Activated naive CD8-positive, alpha-beta T cell treated with anti-CD3 and anti-CD28 coated beads for 36 hours (primary cell): ENCODE measurements at places on chromosomes 2 and 18. TPM values are rescaled to one million over a fixed set of nuclear protein-coding genes. Genes with fewer than 3 reads are reported as not detected.

ALK gene
- total RNA-seq: not detected

DNA sequence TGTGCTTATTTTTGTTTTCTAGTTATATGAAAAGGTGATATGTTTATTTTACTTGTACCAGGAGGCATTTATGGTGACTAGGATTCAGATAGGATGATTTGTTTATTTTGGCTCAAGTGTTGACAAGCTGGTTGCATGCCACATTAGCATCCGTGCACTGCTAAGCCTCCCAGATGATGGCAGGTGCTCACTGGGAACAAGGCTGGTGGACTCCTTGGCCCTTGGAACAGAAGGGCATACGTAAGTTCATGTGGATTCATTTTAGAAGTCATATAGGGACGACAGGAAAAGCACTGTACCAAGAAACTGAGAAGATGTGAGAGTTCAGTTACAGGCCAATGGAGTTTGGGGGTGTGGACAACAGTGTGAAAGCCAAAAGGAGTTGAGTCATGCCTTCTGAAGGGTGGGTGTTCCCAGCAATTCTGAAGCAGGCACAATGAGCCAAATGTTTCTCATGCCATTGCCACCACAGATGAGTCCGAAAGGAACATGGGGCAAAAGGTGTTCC lies 166.2 kb downstream of the PHLPP1 start:
- no peak for DNase-seq
- no peak overlapping the region for H3K4me3 ChIP-seq
- H3K27me3 ChIP-seq: no peaks in the 10 kb centered on the region
- peaks cover 25% of the 10 kb centered on the region for H3K4me1 ChIP-seq
- H3K36me3 ChIP-seq: peaks cover 3% of the 10 kb centered on the region

GRCh38 chr2:170101789-170102188 lies 76.2 kb upstream of the MYO3B start:
- peaks cover 18% of the 10 kb centered on the region for H3K27me3 ChIP-seq
- H3K4me3 ChIP-seq: no peak overlapping the region
- H3K4me1 ChIP-seq: no peaks in the 10 kb centered on the region
- no peak overlapping the region for H3K27ac ChIP-seq
- no peaks in the 10 kb centered on the region for H3K36me3 ChIP-seq
- DNase-seq: no peak

DNA sequence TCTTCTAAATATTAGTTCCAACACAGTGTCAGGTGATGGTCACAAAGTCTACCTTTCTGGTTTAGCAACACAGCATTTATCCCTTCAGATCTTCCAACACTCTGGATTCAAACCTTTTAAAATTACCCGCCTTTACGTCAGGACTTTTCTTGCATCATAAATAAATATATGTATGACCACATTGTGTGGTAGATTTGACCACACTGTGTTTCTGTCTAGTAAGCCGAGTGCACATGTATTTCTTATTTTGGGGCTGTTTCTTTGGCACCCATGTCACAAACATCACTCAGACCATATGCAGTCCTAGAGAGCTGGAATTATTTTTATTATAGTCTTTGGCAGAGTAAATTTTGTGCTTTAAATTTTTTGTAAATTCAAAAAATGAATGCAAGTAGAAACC lies 172.1 kb downstream of the ANKRD44 start:
- H3K27me3 ChIP-seq: no peaks in the 10 kb centered on the region
- H3K27ac ChIP-seq: peak overlapping the region; percentile 90
- H3K36me3 ChIP-seq: peaks cover 51% of the 10 kb centered on the region
- no peak for DNase-seq
- H3K4me3 ChIP-seq: peak overlapping the region; percentile 37

- DNase-seq: no peak
- no peaks in the 10 kb centered on the region for H3K4me1 ChIP-seq
- peaks cover 2% of the 10 kb centered on the region for H3K36me3 ChIP-seq
- H3K27me3 ChIP-seq: no peaks in the 10 kb centered on the region
These were observed 9.0 kb upstream of the MARCO start for GRCh38 chr2:118932949-118933348.

- peaks cover 85% of the 10 kb centered on the region for H3K27me3 ChIP-seq
- no peaks in the 10 kb centered on the region for H3K36me3 ChIP-seq
These were observed 21.0 kb upstream of the ZNF532 start for GRCh38 chr18:58843688-58844035.

- no peaks in the 10 kb centered on the region for H3K36me3 ChIP-seq
- H3K27me3 ChIP-seq: peaks cover 18% of the 10 kb centered on the region
- H3K27ac ChIP-seq: no peak overlapping the region
- DNase-seq: no peak
- no peak overlapping the region for H3K4me3 ChIP-seq
These were observed 57.8 kb upstream of the HS6ST1 start for GRCh38 chr2:128376241-128377041.

GRCh38 chr18:48868468-48869466 lies 82.0 kb downstream of the SMAD7 start:
- H3K27me3 ChIP-seq: no peaks in the 10 kb centered on the region
- H3K27ac ChIP-seq: peak overlapping the region; percentile 65
- peaks cover 5% of the 10 kb centered on the region for H3K36me3 ChIP-seq
- H3K4me3 ChIP-seq: no peak overlapping the region
- peak; percentile 41 for DNase-seq
- H3K4me1 ChIP-seq: peaks cover 23% of the 10 kb centered on the region

- no peak overlapping the region for H3K4me3 ChIP-seq
- H3K36me3 ChIP-seq: no peaks in the 10 kb centered on the region
- H3K27ac ChIP-seq: no peak overlapping the region
- no peaks in the 10 kb centered on the region for H3K4me1 ChIP-seq
- peak; percentile 54 for DNase-seq
These were observed 13.0 kb upstream of the FAHD2A start for GRCh38 chr2:95389245-95390119.
